ENCODE measurements at places on chromosomes 6 and 20.

- no peak for DNase-seq
Observed at GRCh38 chr6:56486681-56487080, 156.0 kb downstream of the DST start.

DNA sequence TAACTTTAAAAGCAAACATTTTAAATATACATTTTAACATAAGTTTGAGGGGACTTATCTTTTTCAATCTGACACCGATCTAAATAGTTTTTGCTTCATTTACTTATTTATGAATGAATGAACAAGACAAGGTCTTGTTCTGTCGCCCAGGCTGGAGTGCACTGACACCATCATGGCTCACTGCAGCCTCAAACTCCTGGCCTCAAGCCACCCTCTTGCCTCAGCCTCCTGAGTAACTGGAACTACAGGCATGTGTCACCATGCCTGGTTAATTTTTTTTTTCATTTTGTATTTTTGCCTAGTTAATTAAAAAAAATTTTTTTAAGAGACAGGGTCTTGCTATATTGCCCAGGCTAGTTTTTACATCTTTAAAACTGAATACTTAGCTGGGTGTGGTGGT, 25.4 kb downstream of the FBXO9 start:
- DNase-seq, result no peak

GRCh38 chr6:136719280-136720044, 72.8 kb downstream of the MAP3K5 start:
- no peak for DNase-seq

DNA sequence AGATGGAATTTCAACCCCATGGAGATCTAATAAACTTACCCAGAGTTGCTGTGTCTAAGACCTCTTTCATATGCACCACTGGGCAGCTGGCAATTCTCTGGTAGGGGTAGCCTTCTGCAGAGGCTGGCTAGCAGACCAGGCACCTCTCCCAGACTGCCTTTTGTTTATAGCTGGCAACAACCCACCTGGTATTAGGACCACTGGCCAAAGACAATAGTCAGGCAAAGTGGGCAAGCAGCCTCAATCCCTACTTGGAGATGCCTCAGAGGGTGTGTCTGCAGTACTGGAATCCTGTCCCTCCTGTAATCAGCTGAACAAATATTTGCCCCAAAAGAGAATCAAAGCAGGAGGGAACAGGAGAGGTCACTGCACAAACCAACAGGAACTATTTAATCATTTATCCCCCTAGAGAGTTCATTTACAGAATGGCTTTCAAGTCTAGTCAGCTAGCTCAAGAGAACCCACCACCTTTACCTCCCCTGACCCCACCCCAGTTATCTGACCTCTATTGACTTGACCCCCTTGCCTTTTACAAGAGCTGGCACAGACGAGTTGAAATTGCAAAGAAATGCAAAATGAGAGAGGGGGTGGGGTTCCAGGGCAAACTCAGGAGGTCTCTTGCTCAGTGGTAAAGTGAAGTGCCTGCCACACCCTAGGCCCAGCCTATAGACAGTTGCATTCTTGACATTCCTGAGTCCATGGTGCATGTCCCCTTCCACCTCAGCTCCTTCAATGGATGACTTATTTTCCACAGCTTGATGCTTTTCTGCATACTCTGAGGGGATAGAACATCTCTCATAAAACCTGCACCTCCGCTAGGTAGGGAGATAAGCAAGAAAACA, 2.8 kb downstream of the BCL2L1 start:
- DNase-seq, result no peak

DNA sequence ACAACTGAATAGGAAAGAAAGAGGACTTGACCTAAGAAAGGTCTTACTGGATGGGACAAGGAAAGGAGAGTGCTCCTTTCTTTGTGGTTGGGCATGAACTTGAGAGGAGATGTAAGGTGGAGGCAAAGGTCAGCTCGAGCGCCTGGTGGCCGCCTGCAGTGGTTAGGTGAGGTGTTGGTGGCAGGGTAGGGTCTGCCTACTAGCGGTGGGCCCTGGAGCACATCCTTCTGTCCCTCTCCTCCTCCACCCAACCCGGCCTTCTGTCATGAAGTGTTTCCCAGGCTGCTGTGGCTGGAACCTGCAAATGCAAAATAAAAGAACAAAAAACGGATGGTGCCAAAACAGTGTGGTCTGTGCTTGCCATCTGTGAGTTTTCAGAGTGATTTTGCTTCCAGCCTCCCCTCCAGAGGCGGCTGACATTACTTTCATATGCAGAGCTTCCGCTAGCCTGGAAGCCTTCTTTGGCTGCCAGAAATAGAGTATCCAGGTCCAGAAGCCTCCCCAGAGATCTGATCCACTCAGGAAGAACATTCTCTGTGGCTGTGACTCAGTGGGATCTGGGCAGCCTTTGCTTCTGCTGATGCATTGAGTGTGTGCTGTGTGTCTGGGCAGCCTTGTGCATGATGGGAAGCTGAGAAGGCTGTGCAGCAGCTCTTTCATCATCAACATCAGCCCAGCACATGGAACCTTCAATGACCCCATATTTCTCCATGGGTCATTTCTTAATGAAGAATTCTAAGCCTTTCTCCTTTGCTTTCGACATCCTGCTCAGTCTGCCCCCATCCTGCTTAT, 79.8 kb upstream of the FAM184A start:
- DNase-seq, result no peak

DNA sequence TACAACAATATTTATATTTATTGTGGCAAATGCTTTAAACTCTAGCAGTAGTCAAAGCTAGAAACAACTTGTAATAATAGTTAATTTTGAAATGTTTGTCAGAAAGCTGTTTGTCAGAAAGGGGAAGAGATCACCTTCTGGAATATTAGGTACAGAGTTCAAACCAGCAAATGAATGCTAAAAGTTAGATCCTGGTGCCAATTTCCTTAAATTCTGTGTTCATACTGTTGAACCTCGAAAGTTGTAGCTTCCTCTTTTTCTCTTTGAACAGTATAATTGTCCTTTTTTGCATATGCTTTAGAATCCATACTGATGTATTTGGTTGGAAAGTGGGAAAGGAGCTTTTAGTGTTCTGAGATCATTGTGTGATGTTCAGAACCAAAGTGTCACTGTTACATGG, 22.4 kb downstream of the ITCH start:
- DNase-seq, result no peak

DNA sequence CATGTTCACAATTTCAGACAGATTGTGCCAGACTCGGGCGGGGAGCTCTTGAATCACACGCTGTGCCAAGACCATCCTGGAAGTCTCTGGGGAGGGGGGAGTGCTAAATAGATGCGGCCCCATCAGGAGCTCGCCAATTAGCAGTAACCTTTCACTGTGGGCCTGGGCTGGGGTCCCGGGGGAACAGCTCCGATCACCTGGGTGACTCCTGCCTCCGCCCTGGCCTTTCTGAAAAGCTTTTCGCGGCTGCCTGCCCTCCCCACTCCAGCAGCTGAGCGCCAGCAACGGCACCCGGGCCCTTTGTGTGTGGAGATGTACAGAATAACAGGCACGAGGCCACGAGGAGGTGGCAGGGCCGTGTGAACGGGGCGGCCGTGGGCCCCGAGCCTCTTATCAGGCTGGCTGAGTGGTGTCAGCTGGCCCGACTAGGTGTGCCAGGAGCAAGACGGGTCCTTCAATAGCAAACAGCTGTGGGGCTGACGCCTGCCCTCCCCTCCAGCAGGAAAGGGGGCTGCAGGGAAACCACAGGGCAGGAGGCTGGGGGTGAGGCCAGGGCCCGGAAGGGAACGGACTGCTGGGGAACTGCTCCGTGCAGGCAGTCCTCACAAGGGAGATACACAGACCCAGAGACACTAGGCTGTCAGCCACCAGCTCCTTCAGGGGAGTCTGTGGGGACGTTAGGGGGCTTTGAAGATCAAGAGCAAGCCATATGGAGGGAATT, 56.8 kb downstream of the NOL4L start:
- no peak for DNase-seq

- no peak for DNase-seq
Observed at GRCh38 chr20:1313236-1313964, 15.5 kb downstream of the SDCBP2 start.

DNA sequence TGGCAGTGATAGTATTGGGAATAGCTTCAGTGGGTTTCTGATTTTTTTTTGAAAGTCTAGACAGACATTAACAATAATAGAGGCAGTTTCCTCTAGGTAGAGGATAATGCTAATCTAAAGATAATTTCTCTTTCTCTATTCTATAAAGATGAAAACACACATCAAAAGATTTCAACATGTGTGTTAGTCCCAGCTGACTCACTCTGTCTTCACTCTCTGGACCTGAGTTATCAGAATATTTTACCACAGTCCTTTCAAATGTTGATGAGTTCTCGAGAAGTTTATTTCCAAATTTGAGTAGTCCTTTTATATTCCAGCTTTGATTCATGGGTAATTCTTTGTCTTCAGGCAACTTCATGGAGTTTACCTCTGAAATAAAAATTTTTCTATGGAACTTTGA, 17.1 kb downstream of the RPRD1B start:
- DNase-seq, result no peak

GRCh38 chr6:114144887-114145851, 174.2 kb upstream of the HDAC2 start:
- DNase-seq, result no peak

Measured in activated CD4-positive, CD25-positive, alpha-beta regulatory T cell treated with anti-CD3 and anti-CD28 coated beads, Interleukin-2, amount 50 U/mL, for 16 hours (primary cell).